ENCODE measurements at places on chromosomes 3 and 15. TPM values are rescaled to one million over a fixed set of nuclear protein-coding genes. Genes with fewer than 3 reads are reported as not detected.
A peak's percentile ranks its signal among the peaks of the same experiment; 100 is the strongest.

DNA sequence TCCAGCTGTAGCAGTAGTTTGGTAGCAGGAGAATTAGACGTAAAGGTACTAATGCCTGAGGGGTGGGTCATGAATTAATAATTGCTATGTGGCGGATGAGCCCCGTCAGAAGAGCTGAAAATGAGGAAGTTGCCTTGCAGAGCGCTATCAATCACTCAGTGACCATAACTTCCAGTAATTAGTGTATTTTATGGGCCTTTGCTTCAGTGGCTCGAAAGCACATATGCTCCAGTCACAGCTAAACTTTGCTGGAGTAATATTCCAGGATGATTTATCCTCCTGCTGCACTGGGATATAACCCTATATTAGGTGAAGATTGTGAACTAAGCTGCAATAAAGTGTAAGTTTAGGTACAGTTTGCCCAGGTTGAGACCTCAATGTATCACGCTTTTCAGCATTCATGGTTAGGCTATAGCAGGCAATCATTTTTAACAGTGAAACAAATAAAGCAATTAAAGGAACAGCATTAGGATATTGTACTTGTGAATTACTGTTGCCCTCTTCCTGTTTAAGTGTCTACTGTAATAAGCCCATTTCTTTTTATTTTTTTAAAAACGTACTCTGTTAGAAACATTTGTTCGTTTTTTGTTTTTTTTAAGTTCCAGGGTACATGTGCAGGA, 104.6 kb upstream of the SKOR1 start:
- no peak for DNase-seq

DNA sequence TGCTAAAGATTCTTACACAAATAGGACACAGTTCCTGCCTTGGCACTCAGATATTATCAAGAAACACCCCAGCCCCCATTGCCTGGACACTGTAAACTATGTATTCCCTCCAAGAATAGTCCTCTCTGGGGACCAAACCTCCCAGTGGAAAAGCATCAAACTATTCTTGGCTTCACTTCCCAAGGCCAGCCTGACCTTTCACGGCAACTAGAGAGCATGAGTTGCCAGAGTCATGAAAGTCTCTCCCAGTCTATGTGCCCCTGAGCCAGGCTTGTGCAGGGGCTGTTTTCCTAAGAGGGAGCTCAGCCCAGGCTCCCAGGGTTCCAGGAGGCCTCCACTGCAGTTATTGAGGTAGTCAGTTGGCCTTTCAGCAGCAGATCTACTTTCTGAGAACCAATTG, 251.9 kb upstream of the TGFBR2 start:
- no peak for DNase-seq

DNA sequence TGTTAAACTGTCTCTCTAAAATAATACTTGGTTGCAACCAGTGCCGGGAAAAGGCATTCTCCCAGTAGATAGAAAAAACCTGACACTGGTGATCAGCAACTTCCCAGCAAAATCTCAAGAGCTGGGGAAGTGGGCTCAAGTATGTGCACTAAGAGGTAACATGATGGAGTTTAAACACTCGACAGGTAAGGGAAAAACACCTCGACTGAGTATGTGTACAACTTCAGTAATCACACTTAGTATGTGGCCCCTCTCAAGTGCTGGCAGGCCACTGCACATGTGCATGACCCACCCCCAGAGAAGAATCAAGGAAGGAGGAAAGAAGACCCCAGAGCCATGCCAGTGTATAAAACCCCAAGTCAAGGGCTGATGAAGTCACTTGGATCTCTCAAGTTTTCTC, 27.4 kb downstream of the SPESP1 start:
- DNase-seq, result no peak

GRCh38 chr3:24012589-24013269, 67.6 kb downstream of the NR1D2 start:
- DNase-seq, result no peak

GRCh38 chr3:11290743-11291680, 18.8 kb downstream of the ATG7 start:
- DNase-seq, result no peak

DNA sequence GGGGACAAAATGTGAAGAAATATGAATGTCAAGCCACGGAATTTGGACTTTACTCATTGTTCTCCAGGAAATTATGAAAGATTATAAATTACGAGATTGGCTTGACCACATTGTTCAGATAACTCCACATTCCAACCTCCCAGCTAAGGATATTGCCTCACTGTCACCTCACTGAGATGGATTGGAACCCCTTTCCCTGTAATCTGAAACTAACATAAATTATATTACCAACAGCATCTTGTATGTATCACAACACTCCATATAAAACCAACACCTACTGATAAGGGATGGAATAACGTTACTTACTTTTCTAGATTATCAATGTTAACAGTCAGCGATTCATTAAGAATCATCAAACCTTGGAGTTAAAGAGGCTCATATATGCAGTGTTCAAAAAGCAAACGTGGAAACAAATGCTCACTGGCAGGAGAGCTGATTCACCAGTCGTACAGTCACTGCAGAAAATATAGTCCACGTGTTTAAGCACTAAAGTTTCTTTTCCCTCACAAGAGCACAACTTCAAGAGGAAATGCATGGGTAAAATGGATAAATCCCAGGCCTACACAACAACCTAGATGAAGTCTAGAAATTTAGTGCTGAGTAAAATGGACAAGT, 451.5 kb downstream of the FGF12 start:
- DNase-seq, result no peak

GRCh38 chr3:123730829-123731228, 146.0 kb upstream of the HACD2 start:
- no peak for DNase-seq

- DNase-seq, result no peak
These were observed 15.0 kb upstream of the ACAD9 start for GRCh38 chr3:128864351-128864811.

DNA sequence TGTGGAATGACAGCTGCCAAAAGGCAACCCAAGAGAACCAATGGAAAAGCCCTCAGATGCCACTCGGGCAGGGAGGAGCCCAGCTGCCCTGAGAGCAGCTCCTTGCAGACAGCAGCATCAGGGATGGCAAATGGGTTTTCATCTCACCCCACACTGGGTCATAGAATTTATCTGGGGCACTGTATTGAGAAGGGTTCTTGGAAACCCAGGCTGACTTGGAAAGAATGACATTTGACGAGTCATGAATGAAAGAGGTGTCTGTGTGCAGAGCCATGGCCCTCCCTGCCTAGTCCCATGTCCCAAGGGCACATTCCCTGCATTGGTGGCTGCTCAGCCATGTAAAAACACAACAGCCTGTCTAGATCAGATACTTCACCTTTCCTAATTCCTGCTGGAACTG, 157.9 kb upstream of the BHLHE40 start:
- DNase-seq, result no peak

DNA sequence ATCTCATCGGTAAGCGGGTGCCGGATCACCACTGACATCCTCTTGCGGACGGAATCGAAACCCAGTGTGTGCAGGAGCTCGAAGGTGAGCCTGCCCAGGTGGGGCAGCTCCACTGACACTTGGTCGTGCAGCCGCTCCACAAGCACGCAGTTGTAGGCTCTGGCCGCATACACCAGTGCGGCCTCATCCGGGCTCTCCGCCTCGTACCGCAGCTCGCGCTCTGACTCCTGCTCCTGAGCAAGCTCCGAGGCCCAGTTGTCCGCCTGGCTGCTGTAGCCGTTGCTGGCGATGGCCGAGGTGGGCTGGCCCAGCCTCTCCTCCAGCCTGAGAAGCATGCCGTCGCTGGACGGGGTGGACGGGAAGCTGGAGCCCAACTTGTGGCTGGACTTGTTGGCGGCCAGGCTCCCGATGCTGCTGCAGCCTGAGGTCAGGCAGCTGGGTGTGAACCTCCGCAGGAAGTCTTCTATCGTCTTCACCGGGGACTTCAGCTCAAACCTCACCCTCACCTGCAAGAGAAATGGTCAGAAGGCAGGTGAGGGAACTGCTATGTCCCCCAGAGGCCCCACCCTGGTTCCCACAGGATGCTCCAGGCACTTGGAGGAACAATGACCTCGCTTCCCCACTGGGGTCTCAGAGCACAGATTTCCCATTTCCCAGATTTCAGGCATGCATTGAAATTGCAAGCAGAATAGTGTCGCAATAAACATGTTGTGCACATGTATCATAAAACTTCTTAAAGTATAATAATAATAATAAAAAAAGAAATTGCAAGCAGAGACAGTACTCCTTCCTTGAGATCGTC, 149.2 kb downstream of the ATP10A start:
- no peak for DNase-seq

DNA sequence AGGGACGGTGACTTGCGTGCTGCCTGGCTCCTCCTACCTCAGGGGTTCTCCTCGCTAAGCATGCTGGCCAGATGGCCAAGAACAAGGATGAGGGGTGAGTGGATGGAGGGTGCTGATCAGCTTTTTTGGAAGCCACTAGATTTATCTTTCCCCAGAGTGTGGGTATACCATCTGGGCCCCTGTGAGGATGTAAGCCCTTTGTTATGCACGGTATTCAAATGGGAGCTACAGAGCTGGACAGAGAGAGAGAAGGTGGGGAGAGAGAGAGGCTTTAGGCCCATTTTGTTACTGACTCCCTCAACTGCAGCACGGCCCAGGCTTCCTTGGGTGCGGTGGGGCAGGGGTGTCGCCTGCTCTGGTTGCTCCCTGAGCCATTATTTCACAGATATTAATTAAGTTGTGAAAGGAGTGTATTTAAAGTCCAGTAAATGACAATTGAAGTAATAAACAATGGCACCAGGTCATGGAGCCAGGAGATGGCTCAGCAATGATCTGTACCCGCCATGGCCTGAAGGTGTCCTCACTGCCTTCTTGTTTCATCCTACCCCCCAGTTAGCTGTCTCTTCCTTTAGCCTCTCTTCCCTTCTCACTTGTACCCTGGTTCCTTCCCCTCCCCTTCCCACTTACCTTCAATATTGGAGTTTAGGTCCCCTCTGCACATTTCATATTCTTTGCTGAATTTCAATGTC, 158.0 kb downstream of the CLSTN2 start:
- DNase-seq, result peak; percentile 16

- DNase-seq, result no peak
These were observed 547.2 kb upstream of the TGFBR2 start for GRCh38 chr3:30059240-30059639.

GRCh38 chr3:149497966-149498670, 23.6 kb downstream of the TM4SF4 start:
- no peak for DNase-seq

DNA sequence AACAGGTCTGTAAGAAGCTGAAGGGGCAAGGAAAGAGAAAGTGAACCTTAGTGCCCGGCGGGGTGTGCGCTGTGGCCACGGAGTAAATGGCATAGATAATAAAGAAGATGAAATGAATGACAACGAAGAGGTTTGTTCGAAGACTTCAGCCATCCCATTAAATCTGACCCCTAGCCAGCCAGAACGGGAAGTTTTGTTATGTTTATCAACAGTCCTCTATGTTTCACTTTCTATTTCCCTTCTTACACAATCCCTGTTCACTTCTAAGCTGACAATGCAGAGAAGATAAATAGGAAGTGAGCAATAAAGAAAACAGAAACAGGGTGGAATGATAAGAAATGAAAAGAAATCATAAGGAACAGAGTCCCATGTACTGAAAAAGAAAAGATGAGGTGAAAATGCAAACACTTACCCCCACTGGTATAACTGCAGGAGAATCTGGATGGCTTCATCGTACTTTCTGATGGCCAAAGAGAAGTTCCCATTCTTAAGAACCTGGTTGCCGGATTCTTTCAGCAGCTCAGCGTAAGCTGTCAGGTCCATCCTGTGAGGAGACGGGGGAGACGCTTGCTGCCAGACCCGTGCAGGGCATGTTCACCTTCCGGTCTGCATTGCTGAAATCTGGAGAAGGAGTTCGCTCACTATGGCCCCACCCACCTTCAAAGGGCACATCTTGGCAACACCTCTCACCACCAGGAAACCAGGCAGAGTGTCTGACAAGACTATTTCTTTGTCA, 36.8 kb downstream of the TRANK1 start:
- DNase-seq, result no peak

- DNase-seq, result no peak
These were observed 261.9 kb downstream of the TBL1XR1 start for GRCh38 chr3:176935194-176935888.

- DNase-seq, result no peak
These were observed 20.5 kb upstream of the ABHD2 start for GRCh38 chr15:89067751-89068150.

- no peak for DNase-seq
These were observed 278.4 kb downstream of the GBE1 start for GRCh38 chr3:81483046-81483445.

GRCh38 chr3:39744746-39745145, 64.7 kb upstream of the MYRIP start:
- no peak for DNase-seq

- no peak for DNase-seq
These were observed 66.4 kb upstream of the PPIB start for GRCh38 chr15:64229129-64229724.

GRCh38 chr3:62817678-62818077, 57.5 kb downstream of the CADPS start:
- no peak for DNase-seq

GRCh38 chr3:108899530-108899929, 54.1 kb downstream of the GUCA1C start:
- no peak for DNase-seq

GRCh38 chr15:32682569-32682968, 35.2 kb upstream of the GREM1 start:
- no peak for DNase-seq

- no peak for DNase-seq
These were observed 49.6 kb downstream of the ISG20 start for GRCh38 chr15:88688394-88688933.

DNA sequence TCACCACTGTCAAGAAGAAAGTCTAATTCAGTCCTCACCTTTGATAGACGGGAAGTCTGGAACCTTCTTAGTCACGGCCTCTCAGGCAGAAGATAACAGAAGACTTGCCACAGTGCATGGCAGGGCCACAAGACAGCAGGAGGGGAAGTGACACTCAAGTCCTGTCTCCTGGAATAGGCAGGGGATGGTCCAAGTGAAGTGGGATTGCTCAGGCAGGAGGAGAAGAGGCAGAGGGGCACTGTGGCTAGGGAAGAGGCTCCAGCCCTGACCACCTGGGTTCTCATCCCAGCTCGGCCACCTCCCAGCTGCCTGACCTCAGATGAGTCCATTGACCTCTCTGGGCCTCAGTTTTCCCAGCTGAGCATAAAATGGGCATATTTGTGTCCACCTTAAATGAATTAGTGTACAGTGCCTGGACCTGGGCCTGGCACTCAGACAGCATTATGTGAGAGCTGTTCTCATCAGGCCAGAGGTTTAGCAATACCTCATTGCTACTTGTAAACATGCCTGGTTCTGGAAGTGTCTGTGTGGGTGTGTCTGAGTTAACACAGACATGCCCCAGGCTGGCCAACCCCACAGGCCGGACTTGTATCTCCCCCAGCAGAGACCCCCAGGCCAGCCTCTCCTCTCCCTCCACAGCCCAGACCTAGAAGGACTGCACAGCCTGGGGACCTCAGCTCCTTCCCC, 11.5 kb upstream of the PCSK6 start:
- DNase-seq, result no peak

Gene ITPKA
- polyA plus RNA-seq, result 2.2 TPM

Gene MORC1
- polyA plus RNA-seq, result not detected

Gene OXSM
- polyA plus RNA-seq, result 21.6 TPM

Gene CPA3
- polyA plus RNA-seq, result not detected

Gene REC114
- polyA plus RNA-seq, result not detected

Gene LAMB2
- 318 TPM for polyA plus RNA-seq

Gene GPR160
- polyA plus RNA-seq, result 0.31 TPM

Gene ZKSCAN7
- 9.2 TPM for polyA plus RNA-seq

Gene SI
- polyA plus RNA-seq, result not detected

Gene OR5K2
- polyA plus RNA-seq, result not detected

Gene FRMD4B
- 0.91 TPM for polyA plus RNA-seq

Gene MGA
- 2.9 TPM for polyA plus RNA-seq

Gene IGDCC3
- polyA plus RNA-seq, result 0.43 TPM

Gene FETUB
- polyA plus RNA-seq, result 0.05 TPM

Gene C2CD4B
- not detected for polyA plus RNA-seq

Gene MESP1
- 0.74 TPM for polyA plus RNA-seq

Gene CHSY1
- polyA plus RNA-seq, result 15.7 TPM
